Myocyte (in vitro differentiated cells): ENCODE measurements at places on chromosomes 1 and 21.

- no peak for DNase-seq
Observed at GRCh38 chr1:201982082-201982622, 296 bp upstream of the RNPEP start.

DNA sequence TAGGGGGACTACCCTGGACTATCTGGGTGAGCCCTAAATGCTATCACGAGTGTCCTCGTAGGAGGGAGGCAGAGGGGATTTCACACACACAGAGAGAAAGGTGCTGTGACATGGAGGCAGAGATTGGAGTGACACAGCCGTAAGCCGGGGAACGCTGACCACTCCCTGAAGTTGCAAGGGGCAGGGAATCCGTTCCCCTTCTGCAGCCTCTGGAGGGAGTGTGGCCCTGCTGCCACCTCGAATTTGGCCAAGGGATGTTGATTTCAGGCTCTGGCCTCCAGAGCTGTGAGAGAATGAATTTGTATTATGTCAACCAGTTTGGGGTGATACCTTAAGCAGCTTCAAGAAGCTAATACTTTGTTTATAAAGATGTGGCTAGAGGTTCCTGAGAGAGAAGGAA lies 137.7 kb downstream of the ACTL8 start:
- no peak for DNase-seq

DNA sequence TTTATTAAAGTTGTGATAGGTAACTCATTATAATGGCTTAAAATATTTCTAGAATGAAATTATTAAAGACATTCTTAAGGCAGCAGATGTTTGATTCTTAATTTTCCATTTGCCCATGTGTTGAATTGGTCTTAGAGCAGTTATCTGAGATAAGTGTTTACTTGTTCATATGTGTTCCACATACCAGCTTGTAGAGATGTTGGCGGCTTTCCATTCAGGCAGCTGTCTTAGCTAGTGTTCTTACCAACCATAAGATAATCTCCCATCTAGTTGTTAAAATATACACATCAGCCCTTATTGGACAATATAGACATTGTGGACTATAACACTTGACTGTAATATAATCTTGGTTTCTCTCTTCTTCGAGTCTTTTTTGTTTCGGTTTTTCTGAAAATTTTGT lies 1372.9 kb upstream of the ADGRL2 start:
- DNase-seq: peak; percentile 50

GRCh38 chr1:109040627-109040988 lies 1.3 kb downstream of the WDR47 start:
- DNase-seq: no peak

DNA sequence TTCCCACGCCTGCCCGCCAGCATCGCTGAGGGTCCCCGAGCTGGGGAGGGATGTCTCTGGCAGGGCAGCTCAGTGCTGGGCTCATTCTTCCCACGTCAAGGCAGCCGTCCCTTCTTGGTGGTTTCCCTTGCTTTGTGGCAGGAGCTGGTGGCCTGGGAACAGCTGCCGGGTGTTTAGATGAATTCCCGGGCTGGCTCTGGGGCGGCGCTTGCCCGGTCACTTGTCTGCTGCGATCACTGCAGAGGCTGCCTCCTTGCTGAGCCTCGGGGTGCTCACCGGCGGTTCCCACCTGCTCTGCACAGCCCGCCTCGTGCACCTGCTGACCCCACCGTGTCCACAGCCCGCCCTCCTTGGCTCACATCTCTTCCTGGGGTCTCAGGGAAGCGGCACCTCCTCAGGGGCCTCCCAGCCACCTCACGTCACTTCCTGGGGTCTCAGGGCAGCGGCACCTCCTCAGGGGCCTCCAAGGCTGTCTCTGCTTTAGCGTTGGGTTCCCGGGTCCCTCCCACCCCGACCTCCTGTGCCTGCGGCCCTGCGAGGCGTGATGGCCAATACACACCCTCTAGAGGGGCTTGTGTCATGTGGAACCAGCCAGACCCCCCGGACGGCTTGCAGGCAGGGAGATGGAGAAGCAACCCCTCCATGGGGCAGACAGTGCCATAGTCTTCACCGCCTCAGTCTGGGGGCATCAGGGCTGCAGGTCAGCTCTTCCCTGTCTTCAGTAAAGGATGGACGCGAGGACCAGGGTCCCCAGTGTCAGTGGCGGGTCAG lies 13.5 kb downstream of the COL18A1 start:
- peak; percentile 89 for DNase-seq

DNA sequence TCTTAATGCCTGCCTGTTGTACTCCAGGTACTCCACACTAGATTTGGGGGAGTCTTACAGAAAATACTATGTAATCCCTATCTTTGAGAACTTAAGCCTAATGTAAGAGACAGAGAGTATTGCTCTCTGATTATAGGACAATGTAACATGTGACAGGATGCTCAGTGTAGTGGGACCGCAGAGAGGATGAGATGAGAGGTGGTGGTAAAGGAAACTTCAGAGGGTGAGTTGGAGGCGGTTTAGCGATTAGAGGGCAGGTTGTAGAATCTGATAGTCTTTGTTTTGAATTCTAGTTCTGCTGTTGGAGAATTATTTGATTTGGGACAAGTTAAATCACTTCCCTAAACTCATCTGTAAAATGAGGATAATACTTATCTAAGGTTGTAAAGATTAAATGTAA lies 5.4 kb downstream of the SOAT1 start:
- no peak for DNase-seq

DNA sequence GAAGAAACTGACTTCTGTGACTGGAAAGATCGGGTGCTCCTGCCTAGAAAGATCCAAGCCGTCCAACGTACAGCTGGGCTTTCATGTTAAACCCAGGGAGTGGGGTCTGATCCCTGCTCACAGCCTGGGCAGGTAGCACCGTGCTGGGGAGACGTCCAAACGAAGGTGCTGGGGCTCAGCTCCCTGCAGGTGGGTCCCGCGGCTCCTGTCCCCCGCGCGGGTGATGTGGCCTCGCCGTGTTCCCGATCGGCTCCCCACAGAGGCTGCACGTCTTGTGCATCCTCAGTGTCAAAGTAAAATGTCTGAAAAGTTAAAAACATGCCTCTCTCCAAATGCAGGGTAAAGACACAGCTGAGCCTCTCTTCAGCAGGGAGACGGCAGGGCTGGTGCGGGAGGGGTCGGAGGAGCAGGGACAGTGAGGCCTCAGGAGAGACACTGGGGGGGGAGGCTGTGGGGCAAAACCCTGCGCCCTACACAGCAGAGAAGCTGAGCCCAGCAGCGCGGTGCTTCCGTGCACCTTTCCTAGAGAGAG lies 40.1 kb upstream of the COL6A2 start:
- DNase-seq: no peak

GRCh38 chr21:29610779-29611360 lies 312.1 kb downstream of the BACH1 start:
- no peak for DNase-seq

DNA sequence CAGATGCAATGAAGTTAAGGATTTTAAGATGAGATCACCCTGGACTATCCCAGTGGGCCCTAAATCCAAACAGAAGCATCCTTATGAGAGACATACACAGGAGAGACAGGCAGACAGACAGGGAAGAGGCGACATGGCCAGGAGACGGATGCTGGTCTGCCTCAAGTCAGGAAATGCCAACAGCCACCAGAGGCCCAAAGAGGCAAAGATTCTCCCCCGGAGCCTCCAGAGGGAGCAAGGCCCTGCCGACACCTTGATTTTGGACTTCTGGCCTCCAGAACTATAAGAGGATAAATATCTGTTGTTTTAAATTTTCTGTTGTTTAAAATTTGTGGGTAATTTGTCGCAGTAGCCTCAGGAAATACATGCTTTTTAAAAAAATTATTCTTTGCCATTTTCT lies 116.4 kb downstream of the GLIS1 start:
- DNase-seq: no peak

DNA sequence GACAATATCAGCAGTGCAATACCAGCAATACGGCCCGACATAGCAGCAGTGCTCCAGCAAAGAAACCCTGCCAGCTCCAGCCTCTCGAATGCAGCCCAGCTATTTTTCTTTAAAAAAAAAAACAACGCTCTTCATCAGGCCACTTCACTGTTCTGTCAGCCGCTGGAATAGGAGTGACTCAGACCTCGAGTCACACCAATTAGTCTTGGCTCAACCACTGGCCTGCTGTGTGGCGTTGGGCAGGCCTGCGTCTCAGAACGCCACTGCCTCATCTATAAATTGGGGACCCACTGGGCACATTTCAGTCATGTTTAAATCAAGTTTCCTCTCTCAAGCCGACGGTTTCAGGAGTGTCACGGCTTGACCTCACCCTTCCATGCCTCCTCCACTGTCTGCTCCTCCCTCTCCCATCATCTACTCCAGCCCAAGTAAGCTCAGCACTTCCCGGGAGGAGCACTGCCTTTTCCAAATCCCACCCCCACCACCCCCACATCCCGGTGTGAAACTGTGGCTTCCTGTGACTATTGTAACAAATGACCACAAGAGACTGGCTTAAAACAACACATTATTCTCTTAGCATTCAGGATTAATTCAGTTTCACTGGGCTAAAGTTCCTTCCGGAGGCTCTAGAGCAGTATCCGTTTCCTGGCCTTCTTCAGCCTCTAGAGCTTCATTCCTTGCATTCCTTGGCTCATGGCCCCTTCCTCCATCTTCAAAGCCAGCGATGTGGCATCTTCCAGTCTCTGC lies 71.9 kb upstream of the EFHD2 start:
- peak; percentile 51 for DNase-seq

- no peak for DNase-seq
Observed at GRCh38 chr1:213982289-213982671, 5.5 kb upstream of the PROX1 start.

- peak; percentile 99 for DNase-seq
Observed at GRCh38 chr1:27725374-27726172, at the start of gene FAM76A. FAM76A (plus strand) TSS chr1:27725961; CDS start chr1:27726081, 120 bp downstream.

DNA sequence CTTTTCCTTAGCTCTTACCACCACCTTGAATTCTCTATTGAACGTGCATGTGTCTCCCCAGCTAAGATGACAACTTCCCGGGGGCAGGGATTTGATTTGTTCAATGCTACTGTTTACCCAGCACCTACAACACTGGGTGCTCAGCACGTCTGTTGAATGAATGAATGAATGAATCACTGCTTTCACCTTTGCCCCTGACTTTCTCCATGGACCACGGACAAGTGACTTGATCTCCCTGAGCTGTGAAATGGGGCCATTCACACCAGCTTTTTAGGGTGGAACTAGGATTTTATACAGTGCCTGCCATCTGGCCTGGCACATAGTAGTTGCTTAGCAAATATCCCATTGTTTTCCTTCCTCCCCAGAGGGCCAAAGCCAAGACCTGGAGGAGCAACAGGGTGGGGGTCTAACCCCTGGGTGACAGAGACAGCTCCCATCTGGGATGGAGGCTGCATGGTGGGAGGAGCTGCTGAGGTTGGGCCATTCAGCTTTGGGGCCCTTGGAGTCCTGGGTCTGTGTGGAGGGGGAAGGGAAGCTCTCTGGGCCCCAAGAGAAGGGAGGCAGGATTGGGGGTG lies 15.7 kb downstream of the TNFRSF1B start:
- DNase-seq: no peak

- no peak for DNase-seq
Observed at GRCh38 chr1:153628638-153629342, 556 bp downstream of the S100A1 start.

GRCh38 chr1:165828669-165829329 lies 1.4 kb downstream of the UCK2 start:
- peak; percentile 86 for DNase-seq

DNA sequence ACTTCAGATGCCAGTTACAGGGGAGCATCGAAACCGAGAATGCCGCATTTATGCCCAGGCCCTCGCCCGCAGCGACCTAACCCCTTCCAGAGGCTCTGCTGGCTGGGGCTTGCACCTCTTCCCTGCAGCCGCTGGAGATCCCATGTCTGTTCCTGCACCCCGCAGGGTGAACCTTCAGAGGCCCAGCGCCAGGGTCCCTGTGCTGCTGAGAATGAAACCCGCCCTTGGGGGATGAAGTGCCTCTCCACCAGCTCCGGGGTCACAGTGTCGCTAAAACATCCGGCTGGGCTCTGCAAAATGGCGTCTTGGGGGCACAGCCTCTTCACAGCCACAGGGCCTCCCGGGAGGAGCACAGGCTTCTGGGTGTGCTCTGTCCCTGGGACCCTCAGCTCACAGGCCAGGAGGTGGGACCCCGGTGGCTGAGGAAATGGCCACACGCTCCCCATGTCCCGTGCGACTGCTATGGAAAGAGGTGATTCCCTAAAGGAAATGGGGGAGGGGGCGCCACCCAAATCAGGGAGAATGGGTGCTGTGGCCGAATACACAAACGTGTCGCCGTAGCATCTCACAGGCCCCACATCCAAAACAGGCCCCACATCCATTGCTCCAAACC lies 39.9 kb upstream of the TSPEAR start:
- no peak for DNase-seq

DNA sequence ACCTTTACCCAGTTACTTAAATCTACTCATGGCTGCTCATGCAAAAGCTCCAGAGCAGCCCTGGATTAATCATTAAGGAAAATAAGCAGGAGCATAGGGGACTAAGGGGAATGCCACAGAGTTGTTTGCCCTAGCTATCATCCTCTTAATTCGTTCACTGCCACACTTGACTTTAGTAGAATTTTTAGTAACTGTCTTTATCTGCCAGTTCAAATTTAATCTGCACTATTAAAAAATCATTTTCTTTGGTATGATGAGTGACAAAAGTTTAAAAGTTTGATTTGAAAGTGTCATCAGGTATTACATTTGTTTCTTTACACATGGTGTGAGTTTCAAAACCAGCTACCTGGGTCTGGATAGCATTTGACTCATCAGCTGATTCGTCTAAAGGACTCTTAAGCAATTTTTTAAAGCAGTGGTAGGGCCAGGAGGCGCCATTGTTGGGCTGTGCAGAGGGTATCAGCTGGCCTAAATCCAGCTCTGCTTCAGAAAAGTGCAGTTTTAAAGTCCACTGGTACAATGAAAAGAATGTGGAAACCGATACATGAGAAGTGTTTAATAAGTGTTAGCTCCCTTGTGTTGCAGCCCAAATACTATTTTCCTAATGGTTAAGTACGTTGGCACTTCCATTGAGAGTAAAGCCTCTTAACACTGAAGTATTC lies 69.9 kb upstream of the DR1 start:
- DNase-seq: no peak

- peak; percentile 95 for DNase-seq
Observed at GRCh38 chr1:9399510-9400424, 107.1 kb downstream of the SPSB1 start.

- no peak for DNase-seq
Observed at GRCh38 chr1:90729504-90730242, 12.6 kb upstream of the BARHL2 start.

- no peak for DNase-seq
Observed at GRCh38 chr1:37244083-37244480, 209.8 kb upstream of the GRIK3 start.

GRCh38 chr1:248791010-248791409 lies 34.7 kb downstream of the SH3BP5L start:
- no peak for DNase-seq

GRCh38 chr1:112044745-112045144 lies 55.3 kb upstream of the KCND3 start:
- DNase-seq: no peak

DNA sequence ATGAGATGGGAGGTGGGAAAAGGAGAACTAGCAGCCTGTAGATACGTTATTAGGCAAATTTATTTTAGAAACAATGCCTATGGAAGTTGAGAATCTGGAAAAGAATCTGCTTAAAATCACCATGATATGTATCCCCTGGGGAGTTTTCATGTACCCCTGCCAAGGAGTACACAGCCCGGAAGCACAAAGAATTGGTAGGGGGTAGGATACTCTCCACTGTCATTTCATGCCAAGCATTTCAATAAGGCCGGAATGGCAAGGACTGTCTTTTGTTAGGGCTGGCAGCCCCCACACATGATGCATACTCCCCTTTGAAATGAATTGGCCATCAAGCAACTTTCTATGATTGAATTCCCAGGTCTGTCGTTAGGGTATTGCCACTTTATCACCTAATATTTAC lies 111.5 kb upstream of the APP start:
- DNase-seq: no peak
